Activated naive CD4-positive, alpha-beta T cell (primary cell): ENCODE measurements at places on chromosomes 5 and 9.

GRCh38 chr5:74948031-74948546 lies 81.9 kb upstream of the FAM169A start:
- no peak for DNase-seq

GRCh38 chr9:15524845-15525455 lies 14.2 kb upstream of the PSIP1 start:
- no peak for DNase-seq

DNA sequence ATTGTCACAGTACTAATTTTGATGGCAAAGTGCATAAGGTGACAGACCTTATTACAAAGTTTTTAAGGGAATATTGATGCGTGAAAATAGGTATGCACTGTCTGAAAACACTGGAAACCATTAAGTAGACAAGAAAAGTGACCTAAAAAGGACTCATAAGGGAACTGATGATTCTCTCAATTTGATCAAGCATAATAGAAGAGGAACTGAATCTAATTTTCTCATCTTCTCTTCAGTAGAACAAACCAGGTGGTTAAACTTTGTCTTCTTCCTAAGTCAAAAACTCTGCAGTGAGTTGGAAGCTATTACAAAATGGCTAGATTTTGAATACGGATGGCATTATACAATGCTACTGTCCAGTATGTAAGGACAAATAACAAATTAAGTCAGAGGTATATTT lies 53.4 kb downstream of the RNF145 start:
- no peak for DNase-seq

DNA sequence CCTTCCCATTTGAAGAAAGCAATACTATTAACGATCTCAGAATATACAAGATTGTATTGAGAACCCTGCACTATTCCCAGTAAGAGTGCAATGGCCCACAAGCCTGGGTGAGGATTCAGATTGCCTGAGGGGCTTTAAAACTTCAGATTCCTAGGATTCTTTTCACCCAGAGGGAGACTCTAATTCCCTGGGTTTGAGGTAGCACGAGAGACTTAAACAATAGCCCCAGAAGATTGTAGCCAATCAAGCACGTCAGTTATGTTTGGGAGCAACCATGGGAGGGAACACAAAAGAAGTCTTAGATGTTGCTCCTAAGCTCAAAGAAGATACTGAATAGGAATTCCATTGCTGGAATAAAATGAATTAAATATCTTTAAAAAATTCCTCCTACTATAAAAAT lies 17.9 kb downstream of the MRPS27 start:
- DNase-seq: no peak

DNA sequence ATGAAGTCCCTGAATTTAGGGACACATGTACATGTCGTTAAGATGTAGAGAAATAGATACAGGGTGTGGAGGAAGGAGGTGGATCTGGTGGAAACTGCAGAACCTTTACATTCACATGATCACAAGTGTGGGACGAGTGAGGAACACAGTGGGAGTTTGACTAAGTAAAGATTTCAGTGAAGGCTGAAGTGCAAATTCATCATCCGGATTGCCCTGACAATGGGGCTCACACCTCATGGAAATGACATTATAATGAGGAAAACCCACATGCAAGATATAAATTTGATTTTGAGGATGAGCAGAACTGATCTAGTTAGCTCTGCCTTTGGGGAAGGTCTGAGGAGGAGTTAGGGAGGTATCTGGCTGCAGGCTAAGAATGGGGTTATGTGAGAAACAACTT lies 173.9 kb downstream of the FSTL4 start:
- DNase-seq: no peak

- DNase-seq: no peak
Observed at GRCh38 chr9:71183251-71183650, 61.8 kb upstream of the TRPM3 start.

DNA sequence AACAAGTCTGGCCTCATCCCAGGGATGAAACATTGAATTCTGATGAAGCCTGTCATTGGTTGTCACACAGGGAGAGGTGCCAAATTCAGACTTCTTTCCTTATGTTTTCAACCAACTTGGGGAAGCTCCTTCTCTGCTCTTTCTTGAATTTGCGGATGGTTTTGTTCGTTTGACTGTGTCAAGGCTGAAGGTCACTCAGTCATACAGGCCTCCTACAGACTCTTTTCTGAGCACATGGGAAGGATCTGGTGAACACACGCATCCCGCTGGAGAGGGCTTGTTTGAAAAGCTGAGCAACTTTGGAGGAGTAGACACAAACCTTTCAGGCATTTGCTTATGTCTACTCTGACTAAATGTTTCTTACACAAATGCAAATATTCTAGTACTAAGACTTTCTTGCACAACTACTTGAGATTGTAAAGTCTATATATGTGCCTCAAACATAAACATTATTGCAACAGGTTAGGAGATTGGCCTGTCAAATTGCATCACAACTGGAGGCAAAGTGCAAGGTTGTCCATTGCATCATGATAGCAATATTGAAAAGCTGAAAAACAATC lies 151.5 kb upstream of the NR3C1 start:
- no peak for DNase-seq

DNA sequence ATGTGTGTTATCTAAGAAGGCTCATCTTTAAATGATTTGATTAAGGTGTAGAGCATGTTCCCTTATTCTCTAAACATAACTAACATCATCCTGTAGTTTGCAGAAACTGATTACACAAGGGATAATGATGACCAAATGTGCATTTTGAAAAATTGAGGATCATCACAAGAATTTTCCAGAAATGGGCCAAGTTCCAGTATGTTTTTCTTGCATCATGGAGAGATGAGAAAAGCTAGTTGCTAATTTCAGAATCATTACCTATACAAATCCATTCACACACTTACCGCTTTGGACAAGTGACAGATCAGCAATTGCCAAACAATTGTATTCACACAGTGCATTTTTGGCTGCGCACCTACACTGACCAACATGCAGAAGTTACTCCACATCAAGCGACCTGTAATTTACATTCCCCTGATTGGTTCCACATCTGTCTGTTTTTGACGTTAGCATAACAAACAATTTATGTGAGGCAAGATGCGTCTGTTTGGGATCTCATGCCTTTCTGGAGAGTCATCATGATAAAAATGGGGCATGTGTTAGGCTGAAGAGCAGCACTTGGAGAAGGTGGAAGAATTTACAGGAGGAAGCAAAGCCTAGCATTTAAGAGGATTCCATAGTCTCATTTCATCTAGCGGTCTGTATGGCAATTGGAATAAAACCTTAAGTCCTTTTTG lies 2.8 kb upstream of the BNC2 start:
- no peak for DNase-seq

GRCh38 chr5:169583101-169583423 lies 511 bp upstream of the SPDL1 start:
- no peak for DNase-seq
